Stromal cell of bone marrow (primary cell): ENCODE measurements at places on chromosomes 1 and 21.

- DNase-seq = no peak
Measured at GRCh38 chr1:29586991-29587745, 350.8 kb downstream of the PTPRU start.

GRCh38 chr21:41367301-41367944 lies 5.6 kb downstream of the MX2 start:
- no peak for DNase-seq

DNA sequence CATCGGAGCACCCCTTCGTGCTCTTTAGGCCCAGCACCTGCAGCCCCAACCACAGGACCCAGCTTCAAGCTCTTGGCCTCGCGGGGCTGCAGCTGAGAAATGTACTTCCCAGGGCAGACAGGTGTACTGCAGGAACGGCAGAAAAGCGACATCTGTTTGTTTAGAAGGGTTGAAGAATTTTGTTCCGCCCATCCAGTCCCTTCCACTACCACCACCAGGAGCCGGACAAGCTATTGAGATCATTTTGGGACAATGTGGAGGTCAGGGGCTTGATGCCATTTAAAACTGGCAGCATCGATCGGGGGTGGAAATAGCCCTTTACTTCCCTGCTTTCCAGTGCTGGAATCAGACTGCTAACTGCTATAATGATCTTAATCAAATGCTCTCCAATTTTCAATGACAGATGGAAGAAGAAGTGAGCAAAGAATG lies 1.7 kb downstream of the SERTAD4 start:
- no peak for DNase-seq

- DNase-seq = no peak
Measured at GRCh38 chr21:31554511-31555022, 104.9 kb upstream of the SOD1 start.

GRCh38 chr1:107378866-107379265 lies 238.0 kb downstream of the NTNG1 start:
- DNase-seq = no peak
